ENCODE measurements at places on chromosomes 12 and 14.

GRCh38 chr12:102816816-102817434 lies 100.1 kb downstream of the PAH start:
- DNase-seq, result no peak

GRCh38 chr12:109563291-109564284 lies 9.7 kb downstream of the MMAB start:
- DNase-seq, result peak; percentile 45

DNA sequence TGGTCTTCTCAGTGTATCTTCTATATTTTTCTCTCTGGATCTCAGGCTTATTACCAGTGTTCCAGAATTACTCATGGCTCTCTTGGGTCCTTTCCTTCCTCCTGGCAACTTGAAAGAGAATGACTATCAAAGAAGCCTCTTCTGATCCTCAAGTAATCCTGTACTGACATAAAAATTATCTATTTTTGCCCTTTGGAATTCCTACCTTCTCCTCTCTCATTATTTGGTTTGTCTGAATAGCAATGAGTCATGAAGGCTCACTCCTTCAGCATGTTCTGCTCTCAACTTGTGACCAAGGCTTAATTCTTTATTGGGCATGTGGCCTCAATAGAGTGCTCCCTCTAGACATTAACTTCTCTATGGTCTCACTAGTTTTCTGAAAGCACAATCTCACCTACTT lies 553.6 kb upstream of the ATP2B1 start:
- DNase-seq, result no peak

DNA sequence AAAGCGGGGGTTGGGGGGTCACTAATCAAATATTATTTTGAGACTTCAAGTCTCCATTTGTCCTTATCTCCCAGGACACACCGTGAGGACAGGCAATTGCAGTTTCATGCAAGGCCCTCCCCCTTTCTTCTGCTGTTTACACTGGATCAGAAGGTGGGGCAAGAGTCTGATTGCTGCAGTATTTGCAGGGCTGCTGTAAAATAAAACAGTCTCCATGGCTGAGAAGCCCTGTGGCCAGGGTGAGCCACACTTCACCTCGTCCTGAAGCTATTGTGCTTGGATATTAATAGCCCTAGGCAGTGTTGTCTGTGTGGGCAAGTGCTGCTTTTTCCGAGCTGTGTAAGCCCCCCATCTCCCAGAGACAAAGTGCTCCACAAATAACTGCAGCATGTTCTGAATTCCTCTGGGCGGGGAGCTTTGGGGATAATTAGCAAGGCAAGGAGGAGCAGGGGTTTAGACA lies 187.4 kb upstream of the NTF3 start:
- DNase-seq, result no peak

DNA sequence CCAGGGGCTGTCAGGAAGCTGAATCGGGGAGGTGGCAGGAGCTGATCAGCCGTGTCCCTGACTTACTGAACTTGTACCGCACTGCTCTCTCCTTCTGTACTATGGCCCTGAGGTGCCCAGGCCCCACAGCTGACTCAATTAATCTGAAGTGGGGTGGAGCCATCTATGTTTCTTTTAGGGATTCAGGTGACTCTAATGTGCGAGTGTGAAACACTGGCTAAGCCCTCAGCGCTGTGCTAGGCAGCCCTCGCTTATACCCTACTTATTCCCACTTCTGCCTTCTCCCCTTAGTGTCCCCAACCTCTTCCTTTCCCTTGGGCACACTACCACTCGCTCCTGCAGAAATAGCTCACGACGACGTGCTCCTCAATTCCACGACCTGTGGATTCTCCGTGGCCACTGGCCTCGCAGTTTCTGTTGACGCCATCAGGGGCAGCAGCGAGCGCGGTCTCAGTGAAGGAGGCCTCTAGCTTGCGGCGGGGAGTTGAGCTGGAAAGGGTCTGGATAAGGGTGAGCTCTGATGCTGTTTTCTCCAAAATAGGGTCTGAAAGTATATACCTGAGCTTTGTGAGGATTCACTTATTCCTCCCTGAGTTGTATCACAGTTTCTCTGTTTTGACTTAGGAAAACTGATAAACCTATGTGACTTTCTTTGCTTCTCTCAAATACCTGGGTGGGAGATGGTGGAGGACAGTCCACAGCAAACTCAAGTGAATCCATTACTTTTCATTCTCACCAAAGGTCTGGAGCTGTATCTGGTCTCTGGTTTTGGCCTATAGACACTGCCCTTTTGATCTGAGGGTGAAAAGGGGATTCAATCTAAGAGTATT lies 167.6 kb downstream of the SLC41A2 start:
- peak; percentile 53 for DNase-seq

GRCh38 chr14:52244328-52244727 lies 23.2 kb upstream of the PTGDR start:
- DNase-seq, result no peak

- DNase-seq, result no peak
Measured at GRCh38 chr14:22537436-22538310, 51.4 kb downstream of the DAD1 start.

- DNase-seq, result no peak
Measured at GRCh38 chr12:58224536-58225105, 283.3 kb downstream of the ATP23 start.

DNA sequence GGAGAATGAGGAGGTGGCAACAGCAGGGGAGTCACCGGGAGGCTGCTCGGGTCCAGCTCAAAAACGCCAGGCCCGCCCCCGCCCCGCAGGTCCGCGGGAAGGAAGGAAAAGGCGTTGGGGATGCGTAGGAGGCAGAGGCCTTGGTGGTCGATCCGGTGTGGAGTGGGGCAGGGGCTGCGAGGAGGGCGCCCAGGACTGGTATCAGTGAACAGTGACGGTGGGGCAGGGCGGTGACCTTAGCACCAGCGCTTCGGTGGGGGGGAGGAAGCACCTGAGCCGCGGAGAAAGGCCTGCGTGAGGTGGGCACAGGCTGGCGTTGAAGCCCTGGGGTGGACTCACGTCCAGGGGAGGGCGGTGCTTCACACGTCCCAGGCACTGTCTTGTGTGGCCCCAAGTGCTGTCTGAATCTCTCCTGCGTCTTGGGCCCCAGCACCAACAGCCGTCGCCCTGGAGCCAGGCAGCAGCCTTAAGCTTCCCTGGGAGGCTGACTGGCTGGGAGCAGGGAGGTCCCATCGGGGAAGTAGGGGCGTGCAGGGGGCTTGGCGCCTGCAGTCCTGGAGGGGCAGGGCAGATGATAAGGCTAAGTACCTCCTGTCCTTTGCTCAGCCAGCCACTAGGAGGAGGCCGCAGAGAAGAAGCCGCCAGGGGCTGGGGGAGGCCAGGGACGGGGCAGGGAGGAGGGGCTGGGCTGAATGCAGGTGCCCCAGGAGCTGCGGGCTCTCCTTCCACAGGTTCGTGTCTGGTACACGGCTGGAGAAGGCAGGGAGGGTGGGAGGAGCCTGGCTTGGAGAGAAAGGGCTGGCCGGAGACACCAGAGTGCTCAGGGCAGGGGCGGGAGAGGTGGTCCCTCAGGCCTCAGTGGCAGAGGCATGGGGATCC lies 26.5 kb downstream of the ZBTB42 start:
- no peak for DNase-seq

DNA sequence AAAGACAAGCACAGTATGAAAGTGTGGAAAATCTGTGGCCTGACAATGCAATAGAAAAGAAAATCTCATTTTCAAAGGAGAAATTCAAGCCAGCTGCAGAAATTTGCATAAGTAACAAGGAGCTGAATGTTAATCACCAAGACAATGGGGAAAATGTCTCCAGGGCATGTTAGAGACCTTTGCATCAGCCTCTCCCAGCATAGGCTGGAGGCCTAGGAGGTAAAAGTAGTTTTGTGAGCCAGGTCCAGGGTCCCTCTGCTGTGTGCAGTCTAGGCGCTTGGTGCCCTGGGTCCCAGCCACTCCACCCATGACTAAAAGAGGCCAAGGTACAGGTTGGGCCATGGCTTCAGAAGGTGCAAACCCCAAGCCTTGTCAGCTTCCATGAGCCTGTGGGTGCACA lies 58.3 kb downstream of the TESPA1 start:
- DNase-seq, result no peak

- no peak for DNase-seq
Measured at GRCh38 chr14:41586237-41586636, 20.4 kb upstream of the LRFN5 start.

- DNase-seq, result peak; percentile 80
Measured at GRCh38 chr14:105069871-105070759, 4.9 kb upstream of the GPR132 start.

- no peak for DNase-seq
Measured at GRCh38 chr12:124475295-124476010, 92.0 kb downstream of the NCOR2 start.

GRCh38 chr14:75648066-75648838 lies 12.4 kb downstream of the ERG28 start:
- no peak for DNase-seq

All from aorta (tissue), 5 donors.